ENCODE measurements at places on chromosomes 11 and 22. TPM values are rescaled to one million over a fixed set of nuclear protein-coding genes. Genes with fewer than 3 reads are reported as not detected.

The MS4A6A gene
- 130 TPM for polyA plus RNA-seq

The BIRC2 gene
- 18.4 TPM for polyA plus RNA-seq

DNA sequence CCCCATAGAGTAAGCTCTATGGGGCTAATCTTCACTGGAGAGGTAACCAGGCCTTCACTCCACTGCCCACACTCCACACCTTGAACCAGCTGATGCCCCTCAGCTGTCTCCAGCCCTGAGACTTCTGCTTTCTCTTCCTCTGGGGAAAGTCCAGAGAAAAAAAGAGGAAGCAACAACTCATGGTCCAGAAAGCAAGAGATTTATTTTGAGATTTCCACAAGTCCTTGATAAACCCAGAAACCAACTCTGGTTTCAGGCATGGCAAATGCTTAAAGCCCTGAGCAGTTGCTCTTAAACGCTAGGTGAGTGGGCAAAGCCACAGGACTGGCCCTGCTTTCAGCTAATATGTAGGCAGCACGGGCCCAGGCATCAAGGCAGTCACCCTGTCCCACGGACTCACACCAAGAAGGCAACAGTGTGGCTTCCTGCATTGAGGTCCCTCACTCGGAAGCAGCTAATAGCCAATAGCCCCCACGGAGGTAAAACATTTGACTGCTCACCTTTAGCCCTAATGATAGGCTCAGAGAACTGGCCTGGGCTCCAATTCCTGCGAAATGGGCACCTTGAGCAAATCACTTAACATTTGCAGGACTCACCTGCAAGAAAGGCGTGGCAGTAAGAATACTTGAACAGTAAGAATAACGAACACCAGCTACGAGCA is 4.3 kb downstream of the CYB561A3 start:
- no peak for DNase-seq

- DNase-seq, result no peak
These were observed 59.0 kb downstream of the OSBP2 start for GRCh38 chr22:30753701-30754100.

DNA sequence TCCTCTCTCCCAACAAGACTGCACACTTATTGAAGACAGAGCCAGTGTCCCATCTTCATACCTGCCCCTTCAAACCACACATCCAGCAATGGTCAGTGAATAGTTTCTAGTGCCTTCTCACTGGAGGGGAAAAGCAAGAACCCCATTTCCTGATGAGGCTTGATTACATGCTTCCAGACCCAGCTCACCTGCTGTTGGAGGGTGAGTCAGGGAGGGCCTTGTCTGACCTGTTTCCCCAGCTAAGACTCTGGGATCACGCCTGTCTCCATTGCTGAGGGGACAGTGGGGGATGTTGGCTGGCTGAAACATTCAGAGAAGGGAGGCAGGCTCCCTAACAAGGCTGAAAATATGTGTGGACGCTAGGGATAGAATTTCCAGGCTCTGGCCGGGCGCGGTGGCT is 27.5 kb upstream of the ZDHHC13 start:
- DNase-seq, result no peak

GRCh38 chr22:36384766-36385481 is 2.8 kb downstream of the MYH9 start:
- no peak for DNase-seq

DNA sequence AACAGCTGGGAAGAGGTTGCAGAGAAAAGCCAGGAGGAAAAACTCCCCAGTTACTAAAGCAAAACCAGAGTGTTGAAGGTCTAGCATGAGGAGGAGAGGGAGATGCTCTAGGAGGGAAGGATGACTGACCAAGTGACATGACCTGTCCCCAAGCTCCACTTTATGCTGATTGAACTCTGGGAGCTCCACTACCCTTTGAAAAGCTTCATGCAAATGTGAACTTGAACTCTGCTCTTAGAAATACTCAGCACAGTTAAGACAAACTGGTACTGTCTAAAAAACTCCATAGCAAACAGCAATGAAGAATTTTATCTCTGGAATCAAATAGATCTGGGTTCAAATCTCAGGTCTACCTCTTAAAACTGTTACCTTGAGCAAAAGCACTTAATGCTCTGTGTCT is 14.5 kb upstream of the POU2AF1 start:
- no peak for DNase-seq

All from aorta (tissue), 5 donors.